Mononuclear cell (primary cell): ENCODE measurements at places on chromosomes 4 and X. TPM values are rescaled to one million over a fixed set of nuclear protein-coding genes. Genes with fewer than 3 reads are reported as not detected.

PAK3 gene
- 0.10 TPM for total RNA-seq

SPACA5 gene
- total RNA-seq = not detected

CYSLTR1 gene
- total RNA-seq = 15.8 TPM

FOXR2 gene
- not detected for total RNA-seq

FATE1 gene
- total RNA-seq = not detected

TLR3 gene
- 0.63 TPM for total RNA-seq
